ENCODE measurements at places on chromosomes 12 and 14.
A peak's percentile ranks its signal among the peaks of the same experiment; 100 is the strongest.

GRCh38 chr12:105761075-105761474 is 377.7 kb downstream of the NUAK1 start:
- no peak for DNase-seq

GRCh38 chr12:23930599-23930998 is 18.9 kb downstream of the SOX5 start:
- DNase-seq = no peak

DNA sequence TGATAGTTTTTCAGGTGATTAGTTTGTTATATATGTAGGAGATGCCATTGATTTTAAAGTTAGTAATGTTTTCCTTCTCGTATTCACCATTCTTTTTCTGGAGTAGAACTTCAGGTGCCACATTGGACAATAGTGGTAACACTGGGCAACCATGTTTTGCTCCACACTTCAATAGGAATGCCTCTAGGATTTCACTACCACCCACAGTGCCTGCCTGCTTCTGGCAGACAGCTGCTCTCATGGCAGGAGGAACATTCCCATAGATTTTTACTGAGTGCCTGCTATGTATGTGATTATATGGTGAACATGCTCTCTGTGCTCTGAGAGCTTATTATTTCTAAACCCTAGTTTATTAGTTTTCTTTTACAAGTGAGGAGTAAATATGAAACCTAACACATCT is 53.7 kb downstream of the GCH1 start:
- no peak for DNase-seq

GRCh38 chr14:23883684-23884540 is 69.7 kb upstream of the DHRS4 start:
- no peak for DNase-seq

GRCh38 chr14:68856572-68856971 is 63.7 kb upstream of the ZFP36L1 start:
- no peak for DNase-seq

GRCh38 chr12:24039113-24039525 is 89.6 kb upstream of the SOX5 start:
- DNase-seq = no peak

GRCh38 chr14:101458741-101459550 is 102.3 kb upstream of the DIO3 start:
- DNase-seq = peak; percentile 58

- no peak for DNase-seq
Observed at GRCh38 chr12:78938341-78939084, 73.9 kb downstream of the SYT1 start.

DNA sequence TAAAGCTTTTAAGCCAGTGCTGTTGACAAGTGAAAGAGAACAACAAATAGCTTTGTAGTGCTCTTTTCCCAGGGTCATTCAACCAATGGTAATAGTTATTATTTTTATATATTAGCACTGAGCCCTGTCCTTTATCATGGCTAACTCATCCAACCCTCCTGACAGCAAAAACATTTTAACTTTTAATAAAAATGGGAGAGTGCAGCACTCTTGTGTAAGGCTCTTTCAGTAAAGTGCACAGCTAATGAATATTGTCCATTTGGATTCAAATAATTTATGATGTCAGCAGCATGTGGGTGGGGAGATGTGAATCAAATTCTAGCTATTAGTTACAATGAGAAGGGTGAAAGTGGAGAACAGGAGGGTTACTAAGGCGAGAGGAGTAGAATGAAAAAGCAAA is 185.7 kb downstream of the SOX5 start:
- no peak for DNase-seq

GRCh38 chr12:43856972-43857371 is 21.1 kb downstream of the TMEM117 start:
- no peak for DNase-seq

GRCh38 chr12:101231636-101232035 is 21.6 kb upstream of the SLC5A8 start:
- no peak for DNase-seq

- no peak for DNase-seq
Observed at GRCh38 chr14:60222820-60223219, 26.2 kb upstream of the PPM1A start.

- DNase-seq = no peak
Observed at GRCh38 chr12:6070472-6071257, 53.8 kb downstream of the VWF start.

GRCh38 chr14:29810682-29811081 is 117.0 kb downstream of the PRKD1 start:
- no peak for DNase-seq

DNA sequence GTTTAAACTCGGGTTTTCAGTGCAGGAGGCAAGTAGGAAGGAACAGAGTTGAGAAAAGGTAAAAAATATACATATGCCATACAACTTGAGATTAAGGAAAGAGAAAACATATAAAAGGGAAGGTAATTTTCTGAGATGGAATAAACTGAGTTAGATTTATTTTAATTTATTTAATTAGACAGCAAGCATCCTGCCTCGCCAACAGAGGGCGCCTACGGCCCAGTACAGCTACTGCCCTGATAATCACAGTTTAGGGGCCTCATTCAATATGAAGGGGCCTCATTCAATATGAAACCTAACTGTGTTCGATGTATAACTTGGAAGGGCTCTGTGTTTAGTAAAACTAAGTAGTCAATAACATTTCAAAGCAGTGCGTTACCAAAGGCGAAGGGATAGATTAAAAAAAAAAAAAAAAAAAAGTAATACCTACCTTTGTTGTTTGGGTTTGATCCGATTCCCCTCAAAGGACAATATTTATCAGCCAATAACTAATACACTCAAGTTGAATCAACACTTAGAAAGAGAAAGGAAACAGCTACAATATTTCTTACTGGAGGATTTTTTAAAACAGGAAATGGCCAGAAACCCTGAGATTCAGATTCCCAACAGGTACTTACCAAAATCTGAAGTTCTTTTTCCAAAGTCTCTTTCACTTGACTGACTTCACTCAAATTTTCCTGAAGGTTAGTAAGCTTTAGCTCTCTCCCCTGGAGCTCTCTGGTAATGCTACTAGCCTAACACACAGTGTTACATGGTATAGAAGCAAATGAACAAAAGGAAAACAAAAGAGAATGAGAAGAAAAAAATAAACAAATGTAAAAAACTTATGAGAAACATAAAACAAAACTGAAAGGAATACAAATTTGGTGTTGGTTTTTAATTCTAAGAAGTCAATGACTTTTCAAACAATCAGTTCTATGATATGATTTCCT is 70.0 kb upstream of the VPS33A start:
- peak; percentile 28 for DNase-seq

- no peak for DNase-seq
Observed at GRCh38 chr12:38386205-38386985, 69.8 kb downstream of the ALG10B start.

DNA sequence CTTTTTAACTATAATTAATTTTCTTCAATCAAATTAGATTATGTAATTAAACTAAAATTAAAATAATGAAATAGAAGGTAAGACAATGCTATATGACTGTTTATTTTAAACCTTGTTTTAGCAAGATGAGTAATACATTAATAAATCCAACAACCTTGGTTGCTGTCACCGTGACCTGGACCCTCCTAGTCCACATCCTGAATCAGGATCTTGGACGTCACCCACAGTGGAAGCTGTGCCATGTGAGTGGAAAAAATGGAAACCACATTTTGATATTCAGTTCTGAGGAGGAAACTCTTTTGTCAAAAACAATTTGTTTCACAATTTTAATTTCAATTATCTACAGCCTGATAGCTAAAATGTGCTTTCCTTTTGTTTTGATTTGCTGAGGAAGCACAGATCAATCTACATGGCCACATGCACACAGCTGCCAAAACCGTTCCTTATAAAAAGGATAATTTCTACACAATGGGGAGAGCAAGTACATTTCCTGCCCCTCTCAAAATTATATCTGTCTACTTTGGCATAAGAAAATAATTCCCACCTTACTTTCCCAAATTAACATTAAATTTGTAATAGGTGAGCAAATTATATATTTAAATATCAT is 255.5 kb downstream of the RASSF9 start:
- DNase-seq = no peak

GRCh38 chr12:111521801-111522200 is 77.3 kb downstream of the ATXN2 start:
- DNase-seq = no peak

All from nephron progenitor cell (in vitro differentiated cells).